Hepatocyte (in vitro differentiated cells): ENCODE measurements at places on chromosomes 1 and 21. TPM values are rescaled to one million over a fixed set of nuclear protein-coding genes. Genes with fewer than 3 reads are reported as not detected.
A peak's percentile ranks its signal among the peaks of the same experiment; 100 is the strongest.

Gene LYPD8
- not detected in 2 replicates for total RNA-seq

Gene AADACL3
- total RNA-seq: 0.10 TPM in 1 of 2 replicates, not detected in the other

Gene MMP23B
- 48.0 and 73.4 TPM in 2 replicates for total RNA-seq

Gene SPRR3
- not detected in 2 replicates for total RNA-seq

Gene LDLRAD1
- 0.28 and 1.7 TPM in 2 replicates for total RNA-seq

Gene FLAD1
- total RNA-seq: 25.6 and 27.7 TPM in 2 replicates

Gene VHLL
- total RNA-seq: not detected in 2 replicates

Gene ATP6V1G3
- total RNA-seq: not detected in 2 replicates

Gene RNPC3
- total RNA-seq: 16.7 and 23.4 TPM in 2 replicates

Gene EFNA1
- 78.7 and 94.8 TPM in 2 replicates for total RNA-seq

DNA sequence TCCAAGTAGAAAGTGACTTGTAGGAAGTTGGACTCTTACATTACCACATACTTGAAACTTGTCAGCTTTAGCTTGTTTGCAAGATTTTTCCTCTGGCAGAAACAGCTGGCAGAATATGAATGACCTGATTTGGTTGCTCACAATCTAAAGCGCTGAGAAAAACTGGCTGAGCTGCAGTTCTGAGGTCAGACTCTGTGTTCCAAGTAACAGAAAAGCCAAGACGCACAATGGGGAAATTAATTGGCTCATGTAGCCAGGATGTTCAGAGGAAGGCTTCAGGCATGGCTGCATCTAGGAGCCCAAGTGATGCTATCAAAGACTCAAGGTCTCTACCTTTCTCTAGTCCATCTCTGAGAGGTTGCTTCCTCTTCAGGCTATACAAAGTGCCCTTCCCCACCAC, 27.0 kb downstream of the ALPL start:
- H3K4me1 ChIP-seq: no peaks in the 10 kb centered on the region
- no peak overlapping the region for H3K4me3 ChIP-seq
- no peak for DNase-seq
- no peak overlapping the region for H3K27ac ChIP-seq

DNA sequence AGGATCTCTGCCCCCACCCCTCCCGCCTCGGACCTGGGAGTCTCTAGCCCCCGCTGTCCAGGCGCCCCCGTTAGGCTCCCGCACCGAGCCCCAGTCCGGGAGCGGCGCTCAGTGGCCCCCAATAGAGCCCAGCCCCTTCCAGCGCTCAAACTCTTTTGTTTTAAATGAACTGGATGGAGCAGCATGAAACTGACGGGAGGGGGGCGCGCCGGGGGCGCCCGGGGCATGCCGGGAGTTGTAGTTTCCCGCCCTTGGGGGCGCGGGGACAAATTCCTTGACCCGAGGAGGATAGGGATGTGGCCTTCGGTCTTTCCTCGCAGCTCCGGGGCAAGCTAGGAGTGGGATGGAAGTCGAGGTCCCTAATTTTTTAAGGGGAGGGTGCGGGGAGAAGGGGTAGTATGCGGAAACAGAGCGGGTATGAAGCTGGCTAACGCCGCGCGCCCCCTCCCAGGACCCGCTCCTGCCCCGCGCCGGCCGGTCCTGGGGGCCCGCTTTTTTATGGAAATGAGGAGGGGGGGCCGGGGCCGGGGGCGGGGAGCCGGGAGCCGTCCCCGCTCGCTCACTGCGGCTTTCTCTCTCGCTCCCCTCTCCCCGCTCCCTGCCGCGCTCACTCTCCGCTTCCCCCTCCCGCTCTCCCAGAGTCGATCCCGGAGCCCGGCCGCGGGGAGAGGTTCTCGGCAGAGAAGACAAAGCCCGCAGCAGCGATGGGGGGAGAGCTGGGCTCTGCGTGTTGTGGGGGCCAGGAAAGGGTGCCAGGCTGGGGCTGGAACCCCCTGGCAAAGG, at the start of gene MEX3A:
MEX3A (minus strand) TSS at position 157 of the 783 bp plus-strand sequence. CDS start 467 bp downstream, outside the sequence.
- H3K27me3 ChIP-seq: no peaks in the 10 kb centered on the region
- H3K27ac ChIP-seq: peak within 1 kb of the TSS; percentile 93
- H3K4me1 ChIP-seq: peaks cover 54% of the 10 kb centered on the region
- peak; percentile 91 for DNase-seq
- H3K4me3 ChIP-seq: peak within 1 kb of the TSS; percentile 91

DNA sequence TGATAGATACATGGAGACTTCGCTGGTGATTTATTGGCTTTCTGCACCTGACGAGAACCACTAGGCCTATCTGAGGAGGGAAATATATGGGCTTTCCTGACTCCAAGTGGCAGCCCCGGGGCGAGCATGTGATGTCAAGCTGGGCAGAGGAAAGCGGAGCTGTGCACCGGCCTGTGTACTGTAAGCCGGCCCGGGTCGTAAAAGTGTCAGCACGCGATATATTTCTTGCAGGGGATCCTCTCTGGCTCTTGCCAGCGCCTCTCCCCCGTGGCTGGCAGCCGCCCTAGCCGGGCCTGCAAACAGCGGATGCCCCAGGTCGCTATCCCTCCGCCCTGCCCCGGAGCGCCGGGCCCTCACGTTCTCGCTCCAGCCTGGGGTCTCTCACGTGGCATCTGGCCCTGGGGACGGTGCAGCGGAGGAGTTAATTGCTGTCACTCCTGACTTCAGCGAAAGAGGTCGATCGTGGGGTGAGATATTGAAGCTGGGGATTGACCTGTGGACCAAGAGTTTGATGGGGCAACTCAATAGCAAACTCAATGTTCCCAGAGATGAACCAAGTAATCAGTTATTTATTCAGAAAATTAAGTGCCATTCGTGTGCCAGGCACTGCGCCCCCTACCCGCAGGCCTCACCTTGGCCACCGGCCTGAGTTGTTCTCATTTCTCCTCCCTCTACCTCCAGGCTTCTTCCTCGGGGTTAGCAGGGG, 41.0 kb upstream of the HAO2 start:
- no peaks in the 10 kb centered on the region for H3K36me3 ChIP-seq
- no peaks in the 10 kb centered on the region for H3K27me3 ChIP-seq
- peak overlapping the region; percentile 15 for H3K4me3 ChIP-seq

GRCh38 chr1:41758500-41758899, 160.2 kb downstream of the HIVEP3 start:
- H3K27me3 ChIP-seq: no peaks in the 10 kb centered on the region
- H3K27ac ChIP-seq: no peak overlapping the region
- H3K4me3 ChIP-seq: no peak overlapping the region
- H3K36me3 ChIP-seq: no peaks in the 10 kb centered on the region

- no peaks in the 10 kb centered on the region for H3K4me1 ChIP-seq
- H3K4me3 ChIP-seq: no peak overlapping the region
- peak overlapping the region; percentile 47 for H3K27ac ChIP-seq
- DNase-seq: no peak
These were observed 12.8 kb upstream of the TMPRSS2 start for GRCh38 chr21:41520560-41521442.

GRCh38 chr1:204545202-204545601, 29.0 kb downstream of the MDM4 start:
- H3K36me3 ChIP-seq: peaks cover 8% of the 10 kb centered on the region
- no peak for DNase-seq
- no peaks in the 10 kb centered on the region for H3K27me3 ChIP-seq

GRCh38 chr1:147821883-147822282, 61.5 kb upstream of the GJA5 start:
- H3K27me3 ChIP-seq: no peaks in the 10 kb centered on the region
- no peak overlapping the region for H3K4me3 ChIP-seq
- peak; percentile 39 for DNase-seq
- H3K27ac ChIP-seq: peak overlapping the region; percentile 54
- H3K36me3 ChIP-seq: no peaks in the 10 kb centered on the region

GRCh38 chr21:45910548-45911221, 70.9 kb upstream of the COL6A1 start:
- no peaks in the 10 kb centered on the region for H3K27me3 ChIP-seq
- no peak overlapping the region for H3K27ac ChIP-seq
- DNase-seq: no peak

- H3K36me3 ChIP-seq: no peaks in the 10 kb centered on the region
- H3K4me1 ChIP-seq: peaks cover 3% of the 10 kb centered on the region
- H3K4me3 ChIP-seq: no peak overlapping the region
- H3K27ac ChIP-seq: no peak overlapping the region
These were observed 40.9 kb upstream of the CITED4 start for GRCh38 chr1:40903106-40903505.
